ENCODE measurements at places on chromosomes 13 and 19.

DNA sequence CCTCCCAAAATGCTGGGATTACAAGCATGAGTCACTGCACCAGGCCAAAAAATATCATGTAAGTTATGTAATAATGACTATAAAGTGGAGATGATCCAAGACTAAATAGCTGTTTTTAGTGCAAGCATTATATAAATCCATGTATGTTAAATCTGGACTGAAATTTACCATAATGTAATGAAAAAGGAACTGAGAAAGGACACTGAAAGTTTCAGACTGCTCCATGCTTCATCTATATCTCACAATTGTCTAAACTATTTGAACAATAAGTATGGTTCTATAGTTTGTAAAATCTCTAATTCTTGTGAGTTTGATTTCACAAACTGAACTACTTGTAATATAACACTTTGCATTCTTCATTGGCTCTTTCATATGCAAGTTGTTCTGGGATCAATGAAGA is 2299.5 kb downstream of the PCDH9 start:
- ATAC-seq, result no peak

DNA sequence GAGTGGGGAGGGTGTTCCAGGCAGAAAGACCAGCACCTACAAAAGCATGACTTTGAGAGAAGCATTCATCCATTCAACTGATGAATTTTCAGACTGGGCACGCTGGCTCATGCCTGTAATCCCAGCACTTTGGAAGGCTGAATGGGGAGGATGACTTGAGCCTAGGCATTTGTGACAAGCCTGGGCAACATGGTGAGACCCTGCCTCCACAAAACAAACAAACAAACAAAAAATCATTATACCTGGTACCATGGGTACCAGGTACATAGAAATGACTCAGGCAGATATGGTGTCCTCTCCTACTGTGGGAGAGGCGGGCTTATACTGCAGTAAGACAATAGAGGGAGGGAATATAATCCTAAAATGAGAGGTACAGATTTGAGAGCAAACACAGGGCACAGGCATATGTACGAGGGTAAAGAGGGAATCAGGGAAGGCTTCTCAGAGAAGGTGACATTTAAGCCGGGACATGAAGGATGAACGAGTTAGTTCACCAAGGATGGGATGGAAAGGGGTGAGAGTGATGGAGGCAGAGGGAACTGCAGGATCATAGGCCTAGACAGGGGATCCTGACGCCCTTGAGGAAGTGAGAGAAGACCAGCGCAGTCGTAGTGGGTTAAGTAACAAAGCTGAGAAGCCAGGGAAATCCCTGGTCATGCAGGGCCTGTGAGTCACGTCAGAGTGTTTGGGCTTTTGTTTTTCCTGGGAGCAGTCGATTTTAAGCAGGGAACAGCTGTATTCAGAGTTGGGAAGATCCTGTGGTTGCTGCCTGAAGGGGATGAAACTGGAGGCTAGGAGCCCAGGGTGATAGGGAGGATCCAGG is 2.9 kb downstream of the CYP2S1 start:
- ATAC-seq, result no peak

- no peak for ATAC-seq
Observed at GRCh38 chr13:66313413-66313812, 916.7 kb downstream of the PCDH9 start.

- ATAC-seq, result no peak
Observed at GRCh38 chr19:19514215-19514657, 1.1 kb downstream of the TSSK6 start.

GRCh38 chr19:10333758-10334587 is 644 bp upstream of the RAVER1 start:
- peak; percentile 28 for ATAC-seq

GRCh38 chr13:50453188-50453587 is 390.3 kb downstream of the DLEU7 start:
- ATAC-seq, result no peak

DNA sequence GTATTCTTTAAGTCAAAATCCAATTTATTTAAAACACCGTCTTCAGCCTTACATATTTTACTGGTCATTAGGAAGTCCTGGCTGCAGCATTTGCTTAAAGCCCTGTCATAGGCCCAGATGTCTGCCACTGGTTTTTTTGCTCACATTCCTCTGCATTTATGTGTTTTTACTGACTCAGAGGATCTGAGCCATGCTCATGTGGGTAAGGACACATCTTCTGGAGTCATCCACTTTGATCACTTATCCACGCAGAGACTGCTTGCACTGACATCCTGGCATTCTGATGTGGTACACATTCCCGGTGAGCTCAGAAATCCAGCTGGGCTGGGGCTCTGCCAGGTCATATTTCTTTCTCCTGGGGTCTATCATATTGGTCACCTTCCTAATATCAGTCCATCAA is 531.7 kb upstream of the ARGLU1 start:
- no peak for ATAC-seq

DNA sequence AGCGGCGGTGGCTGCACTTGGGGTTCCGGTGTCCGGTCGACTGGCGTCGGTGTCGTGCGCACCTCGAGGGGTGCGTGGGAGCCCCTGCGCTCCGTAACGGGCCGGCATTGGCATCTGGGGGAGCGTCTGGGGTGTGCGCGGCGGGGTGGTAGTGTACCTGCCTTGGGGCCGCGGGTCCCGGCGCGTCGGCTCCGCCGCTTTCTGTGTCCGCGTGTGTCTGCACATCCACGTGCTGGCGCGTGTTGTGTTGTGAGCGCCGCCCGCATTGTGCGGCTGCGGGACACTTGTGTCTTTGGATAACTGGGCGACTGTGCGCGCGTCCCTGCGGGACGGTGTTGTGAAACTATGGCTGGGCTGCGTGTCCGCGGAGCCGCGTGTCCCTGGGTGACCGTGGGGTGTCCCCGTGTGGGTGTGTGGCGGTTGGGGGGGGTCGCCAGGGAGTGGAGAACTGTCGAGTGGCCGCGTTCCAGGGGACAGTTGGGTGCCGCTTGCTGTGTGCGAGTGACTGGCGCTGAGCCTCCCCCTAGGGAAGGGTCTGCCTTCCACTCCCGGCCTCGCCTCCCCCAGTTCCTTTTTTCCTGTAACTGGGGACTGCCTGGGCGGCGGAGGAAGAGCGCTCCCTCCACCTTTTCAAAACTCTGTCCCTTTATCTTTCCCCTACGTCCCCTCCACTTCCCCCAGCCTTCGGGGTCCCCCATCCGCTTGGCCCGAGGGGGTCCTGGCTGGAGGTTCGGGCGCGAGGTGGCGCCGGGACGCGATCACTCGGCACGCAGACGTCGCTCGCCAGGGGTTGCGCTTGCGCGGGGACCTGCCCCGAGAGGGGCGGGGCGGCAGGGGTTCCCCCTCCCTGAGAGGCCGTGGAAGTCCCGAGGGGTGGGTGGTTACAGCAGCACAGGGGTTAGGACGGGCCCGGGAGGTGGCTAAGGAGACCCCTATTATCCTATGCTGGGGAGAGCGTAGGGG is 5.7 kb upstream of the NFIC start:
- peak; percentile 47 for ATAC-seq

- no peak for ATAC-seq
Observed at GRCh38 chr19:48858984-48859710, 9.3 kb downstream of the PLEKHA4 start.

GRCh38 chr13:19159761-19160420 is 21.7 kb downstream of the TUBA3C start:
- ATAC-seq, result no peak

GRCh38 chr19:20315543-20315942 is 148.5 kb downstream of the ZNF486 start:
- ATAC-seq, result no peak

- ATAC-seq, result no peak
Observed at GRCh38 chr13:86846501-86846900, 824.7 kb upstream of the SLITRK5 start.

DNA sequence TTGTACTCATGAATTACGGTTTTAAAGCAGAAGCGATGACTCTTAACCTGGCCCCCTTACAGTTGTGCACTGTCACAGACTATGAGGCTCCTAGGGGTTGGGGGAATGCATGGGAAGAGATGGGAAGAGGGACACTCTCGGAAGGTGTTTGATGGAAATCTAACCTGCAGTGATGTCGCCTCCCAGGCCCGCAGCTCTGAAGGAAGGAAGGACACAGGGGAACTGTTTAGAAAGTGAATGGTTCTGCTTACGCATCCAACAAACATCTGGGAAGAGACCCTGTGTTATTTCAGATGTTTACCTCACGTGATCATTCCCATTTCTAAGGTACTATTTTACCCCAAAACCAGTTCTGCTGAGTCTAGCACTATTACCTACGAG is 48.0 kb upstream of the SLC7A9 start:
- no peak for ATAC-seq

GRCh38 chr19:38985262-38985661 is 9.7 kb upstream of the FBXO17 start:
- no peak for ATAC-seq

GRCh38 chr13:103066781-103067345 is 646 bp upstream of the SLC10A2 start:
- ATAC-seq, result no peak

DNA sequence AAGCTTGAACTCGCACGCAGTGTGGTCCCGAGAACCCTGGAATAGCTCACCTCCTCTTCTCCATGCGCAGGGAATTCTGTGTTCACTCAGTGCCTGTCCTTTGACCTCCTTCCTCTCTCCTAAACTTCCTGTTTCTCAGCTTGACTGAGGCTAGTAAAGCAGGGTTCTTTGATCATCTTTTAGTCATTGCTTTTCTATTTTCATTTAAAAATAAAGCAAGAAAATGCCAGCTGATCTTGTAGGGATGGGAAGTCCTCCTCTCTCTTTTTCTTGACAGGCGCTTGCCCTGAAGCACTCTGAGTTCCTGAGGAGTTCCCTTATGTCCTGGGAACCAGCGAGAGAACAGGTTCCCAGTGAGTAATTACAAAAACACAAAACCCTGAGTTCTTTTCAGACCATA is 62.8 kb downstream of the ARHGEF7 start:
- no peak for ATAC-seq

GRCh38 chr13:94535775-94536174 is 56.3 kb upstream of the DCT start:
- ATAC-seq, result no peak

- no peak for ATAC-seq
Observed at GRCh38 chr19:10503002-10503789, at the start of gene KEAP1. Gene KEAP1, minus strand, starts transcription at chr19:10503356. Its CDS starts 3,323 bp downstream, at chr19:10500033.

DNA sequence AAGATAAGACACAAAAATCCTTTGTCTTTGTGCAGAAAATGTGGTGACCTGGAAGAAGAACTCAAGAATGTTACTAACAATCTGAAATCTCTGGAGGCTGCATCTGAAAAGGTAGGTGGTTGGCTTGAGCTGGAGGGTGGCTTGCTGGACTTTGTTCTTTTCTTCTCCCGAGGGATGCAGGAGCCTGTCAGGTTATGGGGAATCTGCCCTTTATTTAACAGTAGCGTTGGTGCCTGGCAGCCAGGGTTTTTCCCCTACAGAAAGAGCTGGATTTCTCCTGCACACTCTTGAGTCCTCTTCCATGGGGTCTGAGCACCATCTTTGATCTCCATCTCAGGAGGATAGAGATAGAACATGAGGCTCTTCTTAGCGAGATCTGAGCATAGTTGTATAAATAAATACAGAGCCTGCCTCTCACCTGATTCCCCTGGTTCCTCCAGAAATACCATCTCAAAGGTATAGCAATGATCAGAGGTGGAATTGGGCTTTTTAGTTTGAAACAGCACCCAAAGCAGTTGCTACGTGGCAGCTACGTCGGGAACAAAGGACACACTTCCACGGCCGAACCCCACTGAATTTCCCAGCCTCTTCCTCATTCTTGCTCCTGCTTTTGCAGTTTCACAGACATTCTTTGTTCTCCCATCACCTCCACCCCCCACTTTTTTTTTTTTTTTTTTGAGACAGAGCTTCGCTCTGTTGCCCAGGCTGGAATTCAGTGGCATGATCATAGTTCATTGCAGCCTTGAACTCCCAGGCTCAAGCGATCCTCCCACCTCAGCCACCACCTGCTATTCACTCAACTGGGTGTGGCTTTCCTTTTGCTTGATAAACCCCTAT is 12.9 kb downstream of the TPM4 start:
- ATAC-seq, result no peak

- ATAC-seq, result no peak
Observed at GRCh38 chr13:41909506-41909905, 51.4 kb downstream of the VWA8 start.

- ATAC-seq, result no peak
Observed at GRCh38 chr19:1106841-1107660, 3.3 kb downstream of the GPX4 start.

GRCh38 chr13:41467425-41467945 is 10.1 kb downstream of the RGCC start:
- no peak for ATAC-seq

GRCh38 chr19:45008552-45008951 is 7.3 kb downstream of the RELB start:
- ATAC-seq, result no peak

DNA sequence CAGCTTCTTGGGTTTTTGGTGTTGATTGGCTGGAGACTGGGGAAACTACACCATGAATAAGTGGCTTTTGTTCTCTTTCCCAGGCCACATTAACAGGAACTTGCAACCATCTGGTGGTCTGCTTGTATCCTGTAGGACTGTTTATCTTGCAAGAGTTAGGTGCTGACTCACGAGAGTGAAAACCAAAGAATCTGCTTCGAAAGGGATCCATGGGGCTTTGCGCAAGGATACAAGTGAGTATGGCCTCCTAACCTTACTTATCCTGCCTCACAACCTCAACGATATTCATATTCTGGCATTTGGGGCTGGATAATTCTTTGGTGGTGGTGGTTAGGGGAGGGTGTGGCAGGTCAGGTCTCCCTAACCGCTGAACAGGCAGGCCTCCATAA is 4.7 kb upstream of the SIGLECL1 start:
- no peak for ATAC-seq

DNA sequence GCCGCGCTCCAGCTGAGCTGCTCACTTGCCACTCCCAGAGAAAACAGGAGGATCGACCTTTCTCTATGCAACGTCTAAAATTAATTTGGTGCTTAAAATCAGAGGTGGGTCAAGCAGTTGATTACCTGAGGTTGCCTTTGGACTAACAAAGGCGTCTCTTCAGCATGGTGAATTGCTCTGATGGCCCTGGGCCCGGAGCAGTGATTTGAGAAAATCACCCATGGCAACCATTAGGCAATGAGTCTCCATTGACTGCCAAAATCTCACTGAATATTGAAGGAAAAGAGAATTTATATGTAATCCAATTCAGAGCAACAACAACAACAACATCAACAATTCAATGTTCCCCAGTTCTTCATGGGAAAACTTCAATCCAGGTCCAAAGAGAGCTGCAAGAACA is 61.8 kb downstream of the IRS2 start:
- ATAC-seq, result no peak

- peak; percentile 89 for ATAC-seq
Observed at GRCh38 chr13:23618341-23618740, 48.1 kb downstream of the TNFRSF19 start.
